ENCODE measurements at places on chromosomes 16 and 17.
A peak's percentile ranks its signal among the peaks of the same experiment; 100 is the strongest.

DNA sequence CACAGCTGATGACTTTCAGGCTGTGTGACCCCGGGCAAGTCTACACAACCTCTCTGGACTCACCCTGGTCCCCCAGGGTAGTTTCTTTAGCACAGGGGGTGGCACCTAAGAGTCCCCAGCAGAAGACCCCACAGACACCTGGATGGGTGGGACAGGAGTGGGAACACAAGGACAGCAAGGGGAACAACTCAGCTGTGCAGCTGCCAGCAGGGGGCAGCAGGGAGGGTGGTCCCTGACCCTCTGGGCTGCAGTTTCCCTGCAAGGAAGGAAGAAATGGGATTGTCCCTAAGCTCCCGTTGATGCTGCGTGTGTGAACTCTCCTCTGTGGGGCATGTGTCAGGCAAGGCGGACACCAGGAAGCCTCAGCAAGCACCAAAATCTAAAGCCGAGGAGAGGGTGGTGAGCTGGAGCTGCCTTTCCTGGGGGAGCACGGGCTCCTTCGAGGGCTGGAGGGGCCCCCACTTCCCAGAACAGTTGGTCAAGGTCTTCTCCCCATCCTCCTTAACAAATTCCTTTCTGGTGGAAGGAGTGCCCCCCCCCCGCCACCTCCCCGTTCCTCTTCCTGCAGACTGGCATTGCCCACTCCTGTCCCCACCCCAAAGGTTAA lies 24.1 kb upstream of the CDH5 start:
- DNase-seq, result no peak

GRCh38 chr16:21186326-21186691 lies 25.1 kb downstream of the ZP2 start:
- no peak for DNase-seq

DNA sequence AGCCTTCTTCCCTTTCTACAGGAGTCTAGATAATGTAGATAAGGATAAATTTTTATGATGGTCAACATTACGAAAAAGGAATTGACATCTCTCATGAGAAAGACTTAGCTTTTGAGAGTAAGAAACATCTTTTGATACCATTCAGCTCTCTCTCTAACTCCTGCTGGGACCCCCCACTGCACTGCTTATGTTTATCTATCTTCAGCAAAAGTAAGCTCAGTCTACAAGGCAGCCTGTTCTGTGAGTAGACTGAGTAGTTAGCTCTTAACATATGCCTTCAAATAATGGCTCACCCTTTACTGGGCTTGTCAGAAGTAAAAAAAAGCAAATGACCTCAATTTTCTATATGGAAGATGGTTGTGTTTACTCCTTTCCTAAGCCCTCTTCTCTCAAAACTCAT lies 372.2 kb upstream of the CDH11 start:
- no peak for DNase-seq

DNA sequence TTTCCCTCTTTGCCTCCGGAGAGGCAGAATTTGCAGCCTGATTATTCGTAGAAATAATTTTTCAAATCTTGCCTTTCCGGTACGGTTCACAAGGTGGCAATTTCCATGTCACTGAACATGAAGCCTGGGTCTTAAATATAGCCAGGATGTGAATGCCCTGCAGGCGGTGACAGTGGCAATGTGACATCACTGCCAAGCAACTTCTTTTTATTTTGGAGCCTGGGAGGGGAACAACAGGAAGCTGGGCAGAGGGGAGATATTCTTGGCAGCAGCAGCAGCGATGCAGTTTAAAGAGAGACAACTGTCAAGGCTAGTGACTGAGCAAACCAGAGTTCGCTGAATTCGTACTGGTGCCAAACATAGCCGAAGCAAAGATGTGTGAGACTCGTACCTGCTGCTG lies 171.1 kb downstream of the SNX29 start:
- DNase-seq, result no peak

DNA sequence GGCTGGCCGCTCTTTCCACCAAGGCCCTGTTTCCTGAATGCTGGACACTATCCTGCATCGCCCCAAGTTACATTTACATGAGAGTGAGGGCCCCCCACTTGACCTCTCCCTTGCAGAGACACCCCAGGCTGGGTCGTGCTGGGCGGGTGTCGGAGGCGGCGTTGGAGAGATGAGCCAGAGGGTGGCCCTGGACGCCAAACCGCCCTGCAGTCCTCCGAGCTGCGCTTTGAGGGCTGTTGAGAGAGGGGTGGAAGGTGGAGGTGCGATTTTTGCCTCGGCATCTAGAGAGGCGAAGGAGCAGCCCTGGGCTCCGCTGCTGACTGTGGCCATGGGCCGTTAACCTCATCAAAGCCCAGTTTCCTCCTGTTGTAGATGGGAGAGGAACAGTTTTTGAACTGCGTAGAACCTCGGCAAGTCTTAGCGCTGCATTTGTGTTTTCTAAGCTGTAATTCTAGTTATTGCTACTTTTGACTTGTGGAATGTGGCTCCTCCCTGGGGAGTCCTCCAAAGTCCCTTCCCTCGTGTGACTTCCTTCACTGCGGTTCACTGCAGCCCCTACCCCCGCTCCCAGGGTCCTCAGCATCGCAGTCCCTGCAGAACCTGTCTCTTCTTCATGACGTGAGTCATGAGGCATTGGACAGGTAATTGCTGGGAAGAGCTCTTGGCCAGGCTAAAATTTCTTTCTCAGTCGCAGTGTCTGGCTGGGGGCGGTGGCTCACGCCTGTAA lies 986 bp upstream of the ELOB start:
- no peak for DNase-seq

DNA sequence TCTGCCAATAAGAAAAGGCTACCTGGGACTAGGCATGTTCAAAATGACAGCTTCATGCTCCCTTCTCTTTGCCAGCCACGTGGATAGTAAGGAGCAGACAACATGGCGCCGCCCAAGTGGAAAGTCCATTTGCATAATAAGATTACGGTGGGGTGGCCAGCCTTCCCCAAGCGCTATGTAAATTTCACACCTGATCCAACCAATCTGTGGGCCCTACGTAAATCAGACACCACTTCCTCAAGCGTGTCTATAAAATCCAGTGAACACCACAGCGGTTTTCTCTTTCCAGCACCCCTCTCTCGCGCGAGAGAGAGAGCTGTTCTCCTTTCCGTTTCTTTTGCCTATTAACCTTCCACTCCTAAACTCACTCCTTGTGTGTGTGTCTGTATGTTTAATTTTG lies 140.3 kb upstream of the ERCC4 start:
- DNase-seq, result no peak

GRCh38 chr16:80147026-80147655 lies 393.7 kb upstream of the DYNLRB2 start:
- DNase-seq, result no peak

DNA sequence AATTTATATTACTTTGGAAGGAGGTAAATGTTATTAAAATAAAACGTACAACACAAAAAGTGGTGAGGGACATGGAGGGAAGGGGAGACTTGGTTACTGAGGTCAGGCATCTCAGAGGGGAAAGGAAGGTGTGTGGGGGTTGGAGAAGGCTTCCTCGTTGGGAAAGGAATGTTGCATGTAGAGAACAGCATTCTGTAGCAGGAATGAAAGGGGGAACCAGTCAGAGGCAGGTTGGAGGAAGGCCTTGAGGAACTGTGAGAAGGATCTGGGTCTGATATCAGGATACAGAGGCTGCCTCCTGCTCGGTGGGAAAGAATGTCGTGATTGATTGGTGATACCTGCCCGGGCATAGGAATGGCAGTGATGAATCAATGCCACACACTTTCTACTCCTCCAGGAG lies 103.3 kb upstream of the ZFHX3 start:
- no peak for DNase-seq

DNA sequence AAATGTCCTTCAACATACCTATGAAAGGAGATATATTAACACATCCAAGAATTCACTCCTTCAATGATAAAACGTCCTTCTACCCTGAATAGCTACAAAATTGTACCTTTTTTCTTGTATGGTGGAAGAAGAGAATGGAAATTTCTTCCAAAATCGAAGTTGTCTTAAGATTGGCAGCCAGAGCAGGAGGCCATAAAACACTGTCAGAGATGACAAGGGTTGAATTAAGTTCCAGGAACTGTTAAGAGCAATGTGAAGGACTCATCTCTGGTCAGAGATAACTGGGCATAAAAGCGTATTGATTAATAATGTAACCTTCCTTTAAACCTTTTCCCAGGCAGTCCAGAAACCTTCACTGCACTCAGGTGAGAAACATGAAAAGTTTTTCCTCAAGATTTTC lies 12.9 kb upstream of the TOM1L1 start:
- DNase-seq, result no peak

GRCh38 chr17:45871718-45872117 lies 22.6 kb upstream of the MAPT start:
- DNase-seq, result no peak

- no peak for DNase-seq
Measured at GRCh38 chr17:65896889-65897288, 295.0 kb downstream of the CEP112 start.

DNA sequence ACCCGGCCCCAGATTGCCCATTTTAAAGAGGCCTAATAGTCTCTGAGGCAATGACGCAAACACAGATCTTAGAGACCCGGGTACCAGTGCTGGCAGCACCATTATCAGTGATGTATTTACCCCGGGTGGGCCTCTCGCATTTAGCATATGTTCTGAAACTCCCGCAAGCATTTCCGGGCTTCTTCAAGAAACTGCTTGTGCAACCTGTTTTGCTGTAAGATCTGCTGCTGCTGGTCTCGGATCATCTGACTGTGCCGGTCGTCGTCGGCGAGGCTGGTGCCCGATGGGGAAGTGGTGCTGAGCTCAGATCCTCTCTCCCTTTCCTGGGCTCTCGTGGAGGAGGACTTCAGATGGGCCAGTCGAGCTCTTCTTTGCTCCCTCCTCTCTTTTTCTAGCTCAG lies 12.5 kb downstream of the CEP295NL start:
- peak; percentile 87 for DNase-seq

- no peak for DNase-seq
Measured at GRCh38 chr17:55163408-55163807, 101.4 kb upstream of the HLF start.

GRCh38 chr16:79816081-79816497 lies 215.6 kb upstream of the MAF start:
- DNase-seq, result no peak

GRCh38 chr17:82718986-82719685 lies 2.6 kb downstream of the FN3KRP start:
- no peak for DNase-seq

DNA sequence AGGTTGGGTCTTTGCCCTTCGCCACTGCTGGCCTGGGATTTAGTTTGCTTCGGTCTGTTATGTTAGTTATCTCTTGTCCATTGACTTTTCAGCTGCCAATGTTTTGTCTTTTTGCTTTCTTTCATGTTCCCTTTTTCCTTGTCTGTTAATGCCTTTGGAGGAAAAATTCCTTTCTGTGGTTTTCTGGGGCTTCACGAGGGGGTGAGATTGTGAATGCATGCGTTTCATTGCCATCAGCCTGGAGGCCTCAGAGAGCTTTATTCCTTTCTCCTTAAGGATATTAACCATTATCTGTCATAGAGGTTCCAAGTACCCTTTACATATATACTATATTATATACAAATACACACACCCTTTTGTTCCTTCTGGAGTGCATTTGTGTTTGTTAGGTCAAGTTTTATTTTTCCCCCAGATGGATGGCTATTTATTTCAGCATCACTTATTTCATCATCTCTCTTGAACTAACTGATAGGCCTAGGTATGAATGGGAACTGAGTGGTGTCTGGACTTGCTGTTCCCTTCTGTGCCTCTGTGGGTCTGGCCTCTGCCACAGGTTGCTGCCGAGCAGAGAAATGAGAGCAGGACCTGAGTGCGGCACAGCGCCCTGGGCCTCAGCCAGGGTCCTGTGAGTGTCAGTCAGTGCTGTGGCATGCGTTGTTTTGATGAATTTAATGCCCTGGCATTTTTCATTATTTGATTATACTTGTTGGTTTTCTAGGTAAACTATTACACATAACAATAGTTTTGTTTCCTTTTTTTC lies 193.4 kb downstream of the LGALS9B start:
- DNase-seq, result no peak

GRCh38 chr17:1746975-1747543 lies 4.4 kb downstream of the SERPINF2 start:
- DNase-seq, result no peak

DNA sequence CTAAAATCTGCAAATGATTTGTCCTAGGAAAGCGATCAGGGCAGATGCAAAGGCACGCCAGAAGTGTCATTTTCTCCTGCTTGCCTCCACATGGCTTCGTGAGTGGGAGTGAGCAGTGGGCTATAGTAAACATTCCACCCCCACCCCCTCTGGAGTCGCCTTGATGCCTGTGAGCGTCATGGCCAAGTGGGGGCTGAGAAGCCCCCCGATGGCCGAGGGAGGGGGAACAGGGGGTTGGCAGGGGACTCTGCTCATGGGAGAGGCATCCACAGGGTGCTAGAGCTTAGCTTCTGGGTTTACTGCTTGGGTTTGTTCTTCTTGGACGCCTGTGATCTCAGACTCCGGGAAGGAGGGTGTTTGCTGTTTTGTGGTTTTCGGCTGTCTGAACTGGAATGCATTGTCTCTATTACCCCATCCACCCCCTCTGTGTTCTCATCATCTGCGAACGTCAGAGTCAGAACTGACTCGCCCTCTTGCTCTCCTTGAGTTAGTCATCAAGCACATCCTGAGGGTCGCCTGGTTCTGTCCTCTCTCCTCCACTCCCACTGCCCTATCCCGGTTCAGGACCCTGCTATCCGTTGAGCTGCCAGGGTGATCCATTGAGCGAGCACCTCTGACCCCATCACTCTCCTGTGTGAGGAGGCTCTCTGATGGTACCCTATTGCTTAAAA lies 15.4 kb downstream of the TNS4 start:
- DNase-seq, result no peak

GRCh38 chr17:50665838-50666237 lies 31.2 kb downstream of the ABCC3 start:
- no peak for DNase-seq

GRCh38 chr17:5254903-5255521 lies 20.4 kb upstream of the SCIMP start:
- DNase-seq, result no peak

GRCh38 chr16:89246903-89247733 lies 29.6 kb downstream of the ZNF778 start:
- no peak for DNase-seq

DNA sequence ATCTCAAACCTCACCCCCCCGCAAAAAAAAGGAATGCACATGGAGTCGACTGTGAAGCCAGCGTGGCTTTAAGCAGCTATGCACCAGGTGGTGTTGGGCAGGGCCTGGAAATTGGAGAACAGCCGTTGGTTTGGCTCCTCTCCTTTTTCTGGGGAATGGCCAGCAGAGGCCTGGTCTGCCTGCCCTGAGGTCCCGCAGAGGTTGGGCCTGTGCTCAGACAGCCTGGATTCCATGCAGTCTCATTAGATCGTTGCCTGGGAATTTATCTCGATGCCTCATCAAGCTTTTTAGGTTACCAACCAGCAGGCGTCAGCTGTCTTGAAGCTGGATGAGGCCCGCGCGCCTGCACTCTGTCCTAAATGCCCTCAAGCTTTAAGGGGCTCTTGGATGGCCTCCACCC lies 9.8 kb downstream of the SLC12A3 start:
- DNase-seq, result no peak

- DNase-seq, result no peak
Measured at GRCh38 chr16:88883946-88884345, 17.5 kb upstream of the PABPN1L start.

- DNase-seq, result no peak
Measured at GRCh38 chr16:88610909-88611812, 27.2 kb upstream of the IL17C start.

All from GM12864 (cell line).